Naive thymus-derived CD4-positive, alpha-beta T cell (primary cell): ENCODE measurements at places on chromosomes 2 and 18.
A peak's percentile ranks its signal among the peaks of the same experiment; 100 is the strongest.

DNA sequence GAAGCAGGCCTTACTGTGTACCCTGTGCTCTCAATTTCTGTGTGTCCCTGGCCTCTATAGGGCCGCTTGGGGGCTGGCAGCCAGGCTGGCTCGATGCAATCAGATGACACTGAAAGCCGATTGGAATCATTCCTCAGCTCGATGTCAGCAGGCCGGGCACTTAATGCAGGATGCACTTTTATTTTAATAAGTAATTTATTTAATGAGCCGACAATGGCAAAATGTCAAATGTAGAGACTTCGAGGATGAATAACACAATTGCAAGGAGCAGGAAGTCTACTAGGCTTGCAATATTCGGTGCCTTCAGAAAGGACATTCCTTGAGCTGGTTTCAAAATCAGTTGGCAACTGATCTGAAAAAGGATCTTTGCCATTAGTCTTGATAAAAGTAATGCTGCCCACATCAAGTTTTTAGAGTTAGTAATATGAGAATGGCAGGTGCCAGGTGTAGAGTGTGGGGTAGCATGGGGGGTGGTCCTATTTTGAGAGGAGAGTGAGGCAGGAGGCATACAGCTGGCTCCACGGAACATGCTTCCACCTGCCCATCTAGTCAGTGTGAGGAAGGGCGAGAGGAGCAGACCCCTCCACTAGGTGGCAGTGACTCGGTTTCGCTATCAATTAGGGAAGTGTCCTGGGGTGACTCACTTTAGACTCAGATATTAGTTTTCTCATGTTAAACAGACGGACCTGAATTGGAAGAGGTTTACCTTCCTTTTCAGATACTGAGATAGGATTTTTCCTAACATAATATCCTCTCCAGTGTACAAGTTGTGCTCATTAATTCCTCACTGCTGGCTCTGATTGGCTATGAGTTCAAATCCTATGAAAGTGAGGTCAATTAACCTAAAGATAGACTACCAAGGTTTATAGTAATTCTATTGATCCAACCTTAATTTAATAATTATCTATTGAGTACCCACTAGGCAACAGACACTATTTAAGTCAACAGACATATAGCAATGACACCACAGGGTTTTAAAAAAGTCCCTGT, 80.9 kb downstream of the NABP1 start:
- peak; percentile 24 for DNase-seq

- no peak for DNase-seq
Measured at GRCh38 chr2:240810621-240811020, 9.4 kb downstream of the KIF1A start.

DNA sequence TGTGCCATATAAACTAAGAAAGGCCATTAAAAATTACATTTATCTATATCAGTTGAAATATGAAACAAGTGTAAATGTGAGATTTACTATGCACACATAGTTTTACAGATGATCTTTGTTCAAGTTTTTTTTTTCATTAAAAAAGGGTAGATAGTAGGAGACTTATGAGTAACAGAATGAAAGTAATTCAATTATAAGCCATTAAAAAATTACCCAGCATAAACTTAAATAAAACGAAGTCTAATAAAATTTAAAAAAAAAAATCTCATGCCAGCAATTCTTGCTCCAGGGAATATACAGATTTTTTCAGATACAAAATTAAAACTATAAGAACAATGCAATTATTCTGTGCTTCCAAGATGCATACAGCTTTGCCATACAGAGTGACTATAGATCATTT, 118.3 kb upstream of the RNU4ATAC start:
- no peak for DNase-seq

- peak; percentile 8 for DNase-seq
Measured at GRCh38 chr2:46471-47345, at the start of gene FAM110C. Gene FAM110C (minus strand): TSS chr2:46505. CDS start chr2:46385, 120 bp downstream.

DNA sequence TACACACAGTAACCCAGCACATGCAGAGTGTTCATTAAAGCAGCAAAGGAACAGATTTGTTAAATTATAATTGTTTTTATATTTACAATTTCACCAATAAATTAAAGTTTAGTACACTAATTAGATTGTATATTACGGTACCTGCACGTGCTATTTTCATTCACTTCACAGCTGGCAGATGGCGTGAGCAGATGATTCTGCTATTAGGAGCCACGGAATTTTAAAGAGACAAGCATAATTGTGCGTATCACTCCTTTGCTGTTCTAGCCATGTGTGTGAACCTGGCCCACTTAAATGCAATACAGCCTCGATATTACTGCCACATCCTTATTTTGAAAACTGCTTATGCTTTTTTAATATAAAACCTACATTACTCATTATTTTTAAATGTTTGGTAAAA, 332.8 kb upstream of the SOX11 start:
- DNase-seq = no peak

DNA sequence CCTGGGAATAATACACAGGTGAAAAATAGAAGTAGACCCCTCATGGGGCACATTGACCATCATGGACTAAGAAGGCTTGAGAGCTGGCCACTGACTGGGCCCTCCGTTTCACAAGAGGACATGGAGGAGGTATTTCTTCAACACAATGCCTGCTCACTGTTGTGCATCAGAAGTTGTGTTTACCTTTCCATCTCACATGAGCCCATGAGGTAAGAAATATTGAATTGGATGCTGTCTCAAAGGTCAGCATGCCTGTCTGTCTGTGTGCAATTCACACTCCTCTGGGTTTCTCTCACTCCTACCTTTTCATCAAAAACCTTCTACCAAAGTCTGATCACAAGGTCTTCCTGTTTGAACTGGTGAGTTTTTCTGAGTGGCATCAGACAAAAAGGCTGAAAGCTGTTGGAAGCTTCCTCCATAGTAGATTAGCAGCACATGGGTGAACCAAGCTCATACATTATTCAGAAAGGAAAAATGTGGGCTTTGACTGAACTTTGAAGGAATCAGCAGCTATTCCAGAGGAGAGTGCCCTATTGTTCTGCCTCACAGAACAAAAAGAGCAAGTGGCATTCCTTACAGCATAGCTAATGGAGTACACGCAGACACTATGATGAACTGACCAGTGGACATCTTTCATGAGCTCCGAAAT, 143.2 kb upstream of the RND3 start:
- no peak for DNase-seq

- no peak for DNase-seq
Measured at GRCh38 chr18:31204833-31205232, 42.2 kb upstream of the DSC1 start.

- DNase-seq = no peak
Measured at GRCh38 chr2:188024811-188025210, 266.9 kb upstream of the GULP1 start.

DNA sequence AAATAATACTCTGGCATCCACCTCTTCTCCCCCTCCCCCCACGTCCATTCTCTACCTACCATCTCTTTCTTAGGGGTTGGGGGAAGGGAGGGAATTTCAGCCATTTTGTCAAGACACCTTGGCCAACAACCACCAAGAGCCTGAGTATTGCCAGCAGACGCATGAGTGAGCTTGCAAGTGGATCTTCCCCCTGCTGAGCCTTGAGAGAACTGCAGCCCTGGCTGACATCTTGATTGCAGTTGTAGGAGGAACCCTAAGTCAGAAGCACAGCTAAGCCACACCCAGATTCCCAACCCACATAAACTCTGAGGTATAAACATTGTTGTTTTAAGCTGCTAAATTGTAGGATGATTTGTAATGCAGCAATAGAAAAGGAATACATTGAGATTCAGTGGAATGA, 165.6 kb downstream of the TMEFF2 start:
- no peak for DNase-seq

DNA sequence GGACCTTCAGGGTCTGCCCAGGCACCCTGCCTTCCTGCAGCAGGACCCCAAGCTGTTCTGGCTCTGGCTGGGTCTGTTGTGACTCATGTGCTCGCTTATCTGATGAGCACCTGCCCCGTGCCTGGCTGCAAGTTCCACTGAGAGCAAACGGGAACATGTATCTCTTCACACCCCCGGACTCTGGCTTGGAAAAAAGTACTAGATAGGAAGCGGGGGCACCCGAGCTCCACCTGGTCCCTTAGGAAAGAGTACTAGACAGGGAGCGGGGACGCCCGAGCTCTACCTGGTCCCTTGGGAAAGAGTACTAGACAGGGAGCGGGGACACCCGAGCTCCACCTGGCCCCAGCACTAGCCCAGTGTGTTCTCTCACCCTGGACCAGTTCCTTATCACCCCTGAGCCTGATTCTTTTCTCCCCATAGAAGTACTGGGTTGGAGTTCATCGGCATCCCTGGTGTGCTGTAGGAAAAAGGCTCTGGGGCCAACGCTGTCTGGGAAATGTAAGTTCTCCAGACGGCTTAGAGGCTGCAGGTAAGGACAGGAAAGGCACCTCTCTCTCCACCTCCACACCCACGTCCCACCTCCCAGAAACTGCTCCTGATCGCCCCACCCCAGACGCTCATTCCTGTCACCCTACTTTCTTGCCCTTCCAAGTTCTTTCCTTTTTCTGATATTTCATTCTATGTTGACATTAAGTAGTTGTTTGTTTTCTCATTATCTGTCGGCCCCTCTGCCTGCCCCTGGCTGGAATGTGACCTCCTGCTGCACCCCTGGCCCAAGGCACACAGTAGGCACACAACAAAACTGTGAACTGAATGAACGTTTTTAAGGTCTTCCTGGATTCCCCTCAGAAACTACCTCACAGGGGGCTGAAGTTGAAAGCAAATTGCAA, 40.2 kb downstream of the HDAC4 start:
- DNase-seq = no peak

DNA sequence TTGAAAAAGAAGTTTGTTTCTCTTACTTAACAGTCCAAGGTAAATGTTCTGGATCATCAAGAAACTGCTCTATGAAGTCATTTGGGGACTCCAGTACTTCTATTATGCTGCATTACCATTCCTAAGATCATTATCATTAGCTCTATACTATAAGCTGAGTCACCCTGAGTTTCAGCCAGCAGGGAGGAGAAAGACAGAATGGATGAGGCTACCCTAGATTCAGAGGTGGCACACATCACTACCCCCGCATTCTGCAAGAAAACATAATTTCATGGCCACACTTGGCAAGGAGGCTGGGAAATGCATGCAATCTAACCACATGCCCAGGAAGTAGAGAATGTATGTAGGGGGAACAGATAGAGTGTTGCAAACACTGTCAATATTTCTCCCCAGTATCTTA, 16.6 kb upstream of the LNPK start:
- DNase-seq = no peak

DNA sequence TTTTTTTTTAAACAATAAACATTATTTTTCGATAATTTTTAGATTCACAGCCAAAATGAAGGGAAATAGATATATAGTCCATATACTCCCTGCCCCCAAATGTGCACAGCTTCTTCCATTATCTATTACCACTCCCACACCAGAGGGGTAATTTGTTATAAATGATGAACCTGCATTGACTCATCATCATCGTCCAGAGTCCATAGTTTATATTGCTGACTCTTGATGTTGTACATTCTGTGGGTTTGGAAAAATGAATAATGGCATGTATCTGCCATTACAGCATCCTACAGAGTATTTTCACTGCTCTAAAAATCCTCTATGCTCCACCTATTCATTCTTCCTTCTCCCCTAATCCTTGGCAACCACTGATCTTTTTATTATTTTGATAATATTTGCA, 121.5 kb downstream of the LTBP1 start:
- DNase-seq = no peak

- DNase-seq = no peak
Measured at GRCh38 chr2:200127848-200128247, 172.5 kb downstream of the MAIP1 start.

- DNase-seq = no peak
Measured at GRCh38 chr2:145207884-145208283, 688.0 kb upstream of the ZEB2 start.

DNA sequence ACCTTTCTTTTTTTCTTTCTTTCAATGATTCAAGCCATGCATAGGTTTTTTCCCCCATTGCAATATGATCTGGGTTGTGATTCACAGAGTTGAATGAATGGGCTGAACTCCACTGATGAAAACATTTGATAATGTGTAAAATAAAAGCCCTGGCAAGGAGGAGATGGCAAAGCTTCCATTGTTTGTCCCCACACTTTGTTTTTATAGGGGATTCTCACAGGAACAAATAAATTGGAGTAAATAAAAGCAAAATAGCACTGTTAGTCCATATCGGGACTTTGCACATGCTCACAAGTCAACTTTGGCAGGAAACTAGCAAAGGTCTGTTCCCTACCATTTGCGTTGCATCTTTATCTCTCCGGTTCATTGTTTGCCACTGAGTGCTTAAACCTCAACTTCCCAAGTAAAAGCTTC, 55.7 kb downstream of the MEIS1 start:
- DNase-seq = no peak

DNA sequence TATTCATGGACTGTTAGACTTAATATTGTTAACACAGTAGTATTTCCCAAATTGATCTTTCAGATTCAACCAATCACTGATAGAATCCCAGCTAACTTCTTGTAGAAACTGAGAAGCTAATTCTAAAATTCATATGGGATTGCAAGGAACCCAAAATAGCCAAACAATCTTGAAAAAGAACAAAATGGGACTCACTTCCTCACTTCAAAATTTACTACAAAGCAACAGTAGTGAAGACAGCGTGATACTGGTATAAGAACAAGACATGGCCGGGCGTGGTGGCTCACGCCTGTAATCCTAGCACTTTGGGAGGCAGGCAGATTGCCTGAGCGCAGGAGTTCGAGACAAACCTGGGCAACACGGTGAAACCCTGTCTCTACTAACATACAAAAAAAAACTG, 46.3 kb downstream of the ATL2 start:
- no peak for DNase-seq

- DNase-seq = no peak
Measured at GRCh38 chr18:72700961-72701710, 157.0 kb upstream of the CBLN2 start.

DNA sequence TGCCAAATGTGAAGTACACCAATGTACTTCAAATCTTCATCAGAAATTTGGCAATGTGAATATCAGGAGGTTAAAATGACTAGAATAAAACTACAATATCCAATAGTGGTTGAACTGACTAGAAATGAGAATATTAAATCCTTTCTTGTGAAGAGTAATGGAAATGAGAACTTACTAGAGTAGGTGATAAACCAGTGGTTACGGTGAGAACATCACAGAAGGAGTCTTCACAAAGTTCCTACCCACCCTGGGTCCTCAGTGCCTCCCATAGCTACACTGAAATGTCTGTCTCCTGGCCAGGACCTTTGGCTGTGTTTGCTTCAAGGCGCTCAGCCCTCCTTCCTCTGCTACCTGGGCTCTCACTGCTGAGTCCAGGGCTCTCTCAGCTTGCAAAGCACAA, 289.7 kb downstream of the STK39 start:
- no peak for DNase-seq

GRCh38 chr2:196336715-196337114, 165.3 kb upstream of the STK17B start:
- DNase-seq = no peak
